ENCODE measurements at places on chromosomes 5 and 9. TPM values are rescaled to one million over a fixed set of nuclear protein-coding genes. Genes with fewer than 3 reads are reported as not detected.

SPINK13 gene
- 0.38 TPM for total RNA-seq

ROR2 gene
- total RNA-seq: 1.7 TPM

RASEF gene
- total RNA-seq: 6.7 TPM

NTNG2 gene
- 1.2 TPM for total RNA-seq

SV2C gene
- not detected for total RNA-seq

HRH2 gene
- 0.34 TPM for total RNA-seq
